ENCODE measurements at places on chromosomes 7 and 10.

- DNase-seq = no peak
These were observed 719.5 kb downstream of the ZWINT start for GRCh38 chr10:55641601-55642000.

- DNase-seq = no peak
These were observed 24.6 kb downstream of the VSIR start for GRCh38 chr10:71748671-71749191.

- DNase-seq = no peak
These were observed 13.3 kb upstream of the RBM33 start for GRCh38 chr7:155631155-155631554.

DNA sequence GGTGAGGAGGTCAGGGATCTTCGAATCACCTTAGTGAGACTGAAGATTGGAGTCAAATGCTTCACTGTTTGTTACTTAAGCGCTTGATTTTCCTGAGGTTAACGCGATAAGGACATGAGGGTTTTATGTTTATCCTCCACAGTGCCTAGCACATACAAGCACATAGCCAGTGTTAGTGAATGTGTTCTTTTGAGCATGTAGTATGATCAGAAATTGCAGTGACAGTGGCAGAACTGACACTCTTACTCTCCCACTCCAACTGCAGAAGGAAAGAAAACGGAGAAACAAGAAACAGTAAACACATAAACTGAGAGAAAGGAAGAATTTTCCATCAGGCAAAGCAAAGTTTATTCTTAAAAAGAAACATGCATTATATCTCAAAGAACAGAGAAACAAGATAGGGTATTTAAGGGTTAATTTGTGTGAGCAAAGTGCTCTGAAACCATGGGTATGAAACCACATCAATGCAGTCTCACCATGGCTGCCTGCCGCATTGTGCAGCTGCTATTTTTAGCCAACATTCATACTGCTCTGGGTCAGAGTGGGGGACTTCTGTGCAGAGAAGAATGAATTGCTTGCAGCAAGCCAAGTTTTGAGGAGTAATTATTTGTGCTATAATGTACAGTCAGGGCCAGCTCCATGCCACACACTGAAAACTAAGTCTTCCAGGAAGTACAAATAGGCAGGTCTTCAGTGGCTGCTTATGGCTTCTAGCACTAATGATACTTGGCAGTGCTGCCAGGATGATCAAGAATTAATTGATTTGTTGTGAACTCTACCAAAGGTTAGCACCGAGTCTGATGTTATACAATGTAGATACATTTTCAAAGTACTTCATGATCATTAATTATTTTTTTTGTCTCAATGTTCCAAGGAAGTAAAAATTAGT lies 152.0 kb downstream of the MACC1 start:
- no peak for DNase-seq

DNA sequence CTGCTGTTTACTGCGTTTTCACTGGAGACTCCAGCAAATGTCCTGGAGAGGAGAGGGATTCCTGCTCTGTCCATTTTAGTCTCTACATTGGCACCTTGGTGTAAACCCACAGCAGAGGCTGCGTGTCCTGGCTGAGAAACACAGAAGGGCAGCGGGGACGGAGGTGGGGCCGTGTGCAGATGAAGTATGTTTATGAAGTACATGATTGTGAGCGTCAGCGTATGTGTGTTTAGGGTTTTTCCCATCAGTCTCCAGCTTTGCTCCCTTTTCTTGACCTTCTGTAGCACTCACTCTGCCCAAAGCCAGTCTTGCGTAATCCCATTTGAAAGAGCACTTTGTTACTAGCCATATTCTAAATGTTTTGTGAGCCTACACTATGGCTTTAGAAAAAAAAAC lies 750.7 kb upstream of the SORCS1 start:
- no peak for DNase-seq

DNA sequence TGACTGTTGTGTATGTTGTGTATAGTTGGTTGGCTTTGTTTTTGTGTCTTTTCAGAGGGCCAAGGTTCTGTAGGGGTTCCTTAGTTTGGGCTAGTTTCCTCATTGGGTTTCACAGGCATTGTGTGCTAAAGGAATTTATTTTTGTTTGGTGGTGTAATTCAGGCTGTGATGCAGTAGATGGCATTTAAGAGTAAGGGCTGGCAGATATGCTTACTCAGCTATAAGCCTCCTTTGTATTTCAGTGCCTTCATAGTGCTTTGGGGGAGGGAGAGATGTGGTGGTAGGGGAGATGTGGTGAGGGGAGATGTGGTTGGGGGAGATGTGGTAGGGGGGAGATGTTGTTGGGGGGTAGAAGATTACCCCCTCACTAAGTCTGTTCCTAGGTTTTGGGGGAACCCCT lies 91.7 kb downstream of the SLC25A40 start:
- DNase-seq = no peak

GRCh38 chr10:63703113-63703670 lies 182.0 kb downstream of the REEP3 start:
- DNase-seq = no peak

- DNase-seq = no peak
These were observed 2.0 kb downstream of the KAZALD1 start for GRCh38 chr10:101063548-101064414.

- DNase-seq = no peak
These were observed 22.3 kb downstream of the AMZ1 start for GRCh38 chr7:2710286-2710655.

DNA sequence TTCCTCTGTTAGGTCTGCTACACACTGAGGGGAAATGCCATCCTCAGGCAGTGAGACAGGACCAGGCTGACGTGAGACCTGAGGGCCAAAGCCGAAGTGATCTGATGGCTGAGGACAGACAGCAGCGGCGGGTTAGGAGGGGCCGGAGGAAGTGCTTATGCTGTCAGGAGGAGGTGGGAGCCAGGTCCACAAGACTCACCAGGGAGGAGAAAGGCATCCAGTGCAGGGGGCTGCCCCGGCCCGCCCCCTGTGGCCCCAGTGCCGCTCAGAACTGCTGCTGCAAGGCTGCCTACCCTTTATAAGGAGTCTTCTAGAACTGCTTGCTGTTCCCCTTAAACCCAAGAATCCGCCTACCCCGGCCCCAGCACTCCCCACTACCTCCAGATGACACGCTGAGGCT lies 19.8 kb downstream of the AKR1E2 start:
- no peak for DNase-seq

- DNase-seq = no peak
These were observed 4.2 kb upstream of the IKZF1 start for GRCh38 chr7:50300336-50300735.

- no peak for DNase-seq
These were observed 340.2 kb downstream of the SUGCT start for GRCh38 chr7:40474790-40475680.

DNA sequence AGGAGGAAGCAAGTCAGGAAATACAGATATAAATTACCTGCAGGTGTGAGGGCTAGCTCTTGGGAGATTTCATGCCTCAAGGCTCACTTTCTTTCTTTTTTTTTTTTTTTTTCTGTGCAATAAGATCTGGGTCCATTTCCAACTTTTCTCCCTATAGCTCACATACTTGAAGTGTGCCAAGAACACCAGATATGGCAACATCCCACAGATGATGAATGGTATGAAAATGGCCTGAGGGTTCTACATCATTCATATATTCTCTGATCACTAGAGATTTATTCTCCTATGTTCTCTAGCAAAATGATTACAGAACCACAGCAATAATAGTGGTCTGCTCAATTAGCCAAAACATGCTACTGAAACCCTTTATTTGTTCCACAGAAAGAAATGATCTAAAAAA lies 117.2 kb downstream of the LRRTM3 start:
- DNase-seq = no peak

DNA sequence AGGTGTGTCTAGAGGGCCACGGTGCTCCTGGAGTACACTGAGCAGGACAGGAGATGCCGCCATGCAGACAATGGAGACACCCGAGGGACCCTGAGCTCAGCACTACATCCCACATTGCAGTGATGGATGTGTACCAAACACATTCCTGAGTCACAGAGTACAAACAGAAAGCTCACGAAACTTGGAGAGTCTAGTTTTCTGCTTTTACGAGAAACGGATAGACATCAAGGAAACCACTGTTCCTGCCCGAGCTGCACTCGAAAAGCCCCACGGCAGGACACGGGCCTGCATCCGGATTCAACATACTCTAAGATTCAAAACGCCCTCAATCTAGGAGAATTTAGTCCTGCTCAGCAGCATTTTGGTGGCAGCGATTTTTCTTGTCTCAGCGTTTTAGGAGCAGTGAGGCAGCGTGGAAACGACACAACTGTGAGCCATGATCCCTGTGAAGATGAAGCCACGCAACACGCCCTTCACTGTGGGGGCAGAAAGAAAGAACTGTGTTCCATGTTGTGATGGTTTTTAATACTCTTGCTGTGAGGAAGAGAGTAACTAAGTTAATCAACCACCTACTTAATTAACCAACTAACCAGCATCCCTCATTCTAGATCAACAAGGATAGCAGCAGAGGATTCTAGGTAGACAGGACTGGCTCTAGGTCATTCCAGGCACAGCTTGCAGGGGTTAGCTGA lies 3.2 kb downstream of the TNS3 start:
- no peak for DNase-seq

DNA sequence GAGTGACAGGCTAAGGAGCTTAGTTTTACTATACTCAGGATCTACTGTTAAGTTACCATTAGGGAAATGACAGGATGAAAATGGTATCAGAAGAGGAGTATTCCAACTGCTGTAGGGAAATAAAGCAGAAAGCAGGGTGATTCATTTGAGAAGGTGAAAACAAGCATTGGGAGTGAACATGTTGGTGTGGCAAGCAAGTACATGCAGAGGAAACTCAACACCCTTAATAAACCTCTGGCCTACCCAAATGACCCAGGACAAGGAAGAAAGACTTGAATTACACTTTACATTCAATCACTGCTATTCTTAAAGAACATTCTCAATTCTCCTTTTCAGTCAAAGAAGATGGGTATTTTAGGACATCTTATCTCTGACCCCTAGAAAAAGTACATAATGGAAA lies 28.7 kb downstream of the ERLIN1 start:
- DNase-seq = no peak

DNA sequence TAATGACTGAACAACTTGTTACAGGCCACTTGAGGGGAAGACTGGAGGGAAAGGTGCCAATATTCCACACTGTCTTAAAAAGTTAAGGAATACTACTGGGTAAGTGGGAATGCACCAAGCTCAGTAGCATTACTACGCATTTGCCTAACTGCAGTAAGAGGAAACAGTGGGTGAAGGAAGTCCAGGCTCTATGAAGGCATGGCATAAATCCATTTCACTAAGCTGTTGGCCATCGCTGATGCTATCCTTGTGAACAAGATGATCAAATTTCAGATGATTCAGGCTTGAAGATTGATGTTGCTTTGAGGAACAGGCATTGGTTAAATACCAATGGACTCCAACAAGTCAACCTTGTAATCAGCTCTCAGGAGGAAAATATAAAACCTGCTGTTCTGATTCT lies 44.2 kb upstream of the TES start:
- no peak for DNase-seq

DNA sequence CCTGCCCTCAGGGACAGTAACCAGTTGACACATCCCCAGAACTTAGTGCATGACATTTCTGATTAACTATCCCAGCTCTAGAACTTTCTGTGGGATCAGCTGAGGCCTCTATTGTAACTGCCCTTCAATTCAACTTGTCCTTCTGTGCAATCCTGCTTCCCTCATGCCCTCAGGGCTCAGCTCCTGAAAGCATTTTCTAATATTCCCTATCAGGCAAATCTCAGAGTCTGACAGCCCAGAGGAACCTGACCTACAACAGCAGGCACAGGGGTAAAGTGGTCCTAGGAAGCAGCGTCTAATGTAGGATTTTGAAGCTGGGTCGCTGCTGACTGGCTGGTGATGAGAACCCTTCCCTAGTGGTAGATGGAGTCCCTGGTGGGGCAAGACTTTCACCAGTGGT lies 13.6 kb upstream of the STN1 start:
- no peak for DNase-seq

- peak; percentile 35 for DNase-seq
These were observed 257.6 kb downstream of the PLXNA4 start for GRCh38 chr7:132318352-132319318.

DNA sequence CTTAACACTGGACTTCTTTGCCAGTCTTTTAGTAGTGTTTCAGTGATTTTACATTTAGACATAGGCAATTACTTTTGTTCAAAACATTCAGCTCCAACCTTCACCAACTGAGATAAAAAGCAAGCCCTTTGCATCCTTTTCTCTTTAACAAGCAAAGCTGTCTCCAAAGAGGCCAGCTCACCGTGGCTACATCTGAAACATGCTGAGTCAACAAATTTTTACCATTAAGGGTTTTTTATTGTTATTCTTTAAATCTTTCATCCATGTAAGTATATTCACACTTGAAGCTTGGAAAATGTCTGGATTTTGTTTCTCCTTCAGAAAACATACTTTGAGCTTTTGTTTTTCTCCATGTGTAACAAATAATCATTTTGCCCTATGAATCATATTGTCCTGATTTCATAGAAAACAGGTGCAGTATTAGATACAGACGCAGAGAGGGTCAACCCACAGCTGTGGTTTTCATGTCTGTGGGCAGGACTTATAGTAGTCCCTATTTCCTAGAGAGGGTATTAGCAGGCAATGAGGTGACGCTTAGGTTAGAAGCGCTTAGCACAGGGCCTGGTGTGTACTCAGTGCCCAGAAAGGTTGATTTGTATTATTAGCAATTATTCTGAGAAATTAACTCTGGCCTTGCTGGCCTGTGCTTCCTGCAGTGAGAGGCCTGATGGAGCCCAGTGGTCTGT lies 99.5 kb downstream of the MKI67 start:
- no peak for DNase-seq

- DNase-seq = no peak
These were observed 95.2 kb upstream of the FAM133B start for GRCh38 chr7:92685136-92686042.

GRCh38 chr10:11154849-11155498 lies 137.3 kb downstream of the CELF2 start:
- no peak for DNase-seq

DNA sequence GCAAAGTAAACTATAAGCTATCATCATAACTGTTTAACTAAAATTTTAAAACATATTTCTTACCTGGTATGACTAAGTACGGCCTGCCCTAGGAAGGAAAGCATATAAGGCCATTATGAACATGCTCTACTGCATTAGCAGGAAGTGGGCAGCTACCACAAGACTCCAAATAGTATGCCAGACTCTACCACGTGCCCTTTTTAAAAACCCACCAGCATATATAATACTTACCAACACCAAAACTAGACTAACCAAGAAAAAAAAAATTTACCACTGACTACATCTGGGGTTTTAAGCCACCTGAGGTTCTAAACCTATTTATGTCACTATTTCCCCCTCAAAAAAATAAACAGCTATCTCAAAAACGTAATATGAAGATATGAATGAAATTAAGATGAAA lies 30.1 kb downstream of the NUDCD3 start:
- peak; percentile 27 for DNase-seq

DNA sequence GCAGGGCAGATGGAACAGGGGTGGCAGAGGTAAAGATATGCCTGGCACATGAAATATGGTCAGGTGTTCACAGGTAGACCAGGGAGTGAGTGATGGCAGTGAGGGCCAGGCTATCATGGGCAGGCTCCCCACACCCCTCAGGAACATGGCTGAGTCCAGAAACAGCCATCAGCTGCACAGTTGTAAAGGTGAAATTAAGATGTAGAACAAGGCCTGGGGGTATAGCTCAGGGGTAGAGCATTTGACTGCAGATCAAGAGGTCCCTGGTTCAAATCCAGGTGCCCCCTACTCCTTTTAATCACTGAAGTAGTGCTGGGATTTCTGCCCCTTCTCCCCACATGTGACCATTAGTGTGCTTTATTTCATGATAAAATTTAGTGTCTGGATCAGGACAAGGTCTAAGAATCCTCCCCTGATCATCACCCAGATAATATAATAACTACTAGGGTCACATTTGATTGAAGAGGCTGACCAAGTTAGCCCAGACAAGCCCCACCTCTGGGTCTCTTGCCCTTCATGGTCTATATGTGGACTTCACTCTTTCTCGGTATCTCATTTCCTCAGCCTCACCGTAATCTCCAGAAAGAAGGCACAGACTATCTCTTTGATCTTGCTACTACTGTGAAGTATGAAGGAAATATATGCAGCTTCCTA lies 69.0 kb downstream of the ZNF783 start:
- no peak for DNase-seq

Data from stimulated activated CD8-positive, alpha-beta memory T cell treated with anti-CD3 and anti-CD28 coated beads, Interleukin-4, amount 100 ng/mL, for 1 hour (primary cell).